Bone marrow (tissue), 2 donors: ENCODE measurements at places on chromosomes 3 and 15.

- no peak for DNase-seq
These were observed 163.6 kb upstream of the SETMAR start for GRCh38 chr3:4139462-4140140.

DNA sequence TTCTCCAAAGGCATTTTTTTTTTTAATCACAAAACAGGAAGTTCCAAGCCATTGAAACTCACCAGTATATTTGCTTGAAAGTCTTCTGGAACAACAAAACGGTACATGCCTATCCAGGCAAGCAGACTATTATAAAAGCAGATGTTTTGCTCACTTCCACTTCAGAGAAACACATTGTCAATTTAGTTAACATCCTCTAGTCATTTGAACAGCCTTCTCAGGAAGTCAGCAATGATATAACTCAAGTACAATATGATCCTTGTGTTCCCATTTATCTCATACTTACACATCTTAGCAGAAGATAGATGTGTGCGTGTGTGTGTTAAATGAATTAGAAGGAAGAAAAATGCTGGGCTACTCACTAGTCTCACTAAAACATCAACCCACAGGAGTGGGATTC lies 30.4 kb downstream of the MECOM start:
- no peak for DNase-seq

DNA sequence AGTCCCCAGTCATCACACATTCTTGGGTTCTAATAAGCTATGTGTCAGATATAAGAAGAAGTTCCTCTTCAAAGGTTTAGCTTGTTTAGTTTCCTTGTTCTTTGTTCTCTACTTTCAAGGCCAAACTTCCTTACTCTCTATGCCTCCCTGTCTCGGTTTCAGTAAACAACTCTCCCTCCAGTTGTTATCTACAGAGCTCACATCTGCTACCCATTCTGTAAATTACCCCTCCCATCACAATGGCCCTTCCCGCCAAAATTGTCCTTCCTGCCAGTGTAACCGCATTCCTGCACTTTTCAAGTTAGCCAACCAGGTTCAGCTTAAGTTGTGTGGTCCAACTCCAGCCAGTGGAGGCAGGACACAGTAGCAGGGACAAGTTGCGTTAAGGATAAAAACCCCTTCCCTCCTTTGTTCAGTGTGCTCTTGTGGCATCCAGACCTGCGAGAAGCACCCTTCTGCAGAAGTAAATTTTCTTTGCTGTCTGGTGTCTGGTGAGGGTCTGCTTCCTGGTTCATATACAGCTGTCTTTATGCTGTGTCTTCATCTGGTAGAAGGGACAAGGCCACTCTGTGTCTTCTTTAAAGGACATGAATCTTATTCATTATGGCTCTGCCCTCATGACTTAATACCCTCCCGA lies 342.1 kb upstream of the GRM7 start:
- DNase-seq, result no peak

- DNase-seq, result no peak
These were observed 104.5 kb downstream of the IL20RB start for GRCh38 chr3:137062250-137062649.

- DNase-seq, result no peak
These were observed 114.3 kb downstream of the PPM1L start for GRCh38 chr3:160870327-160870726.

DNA sequence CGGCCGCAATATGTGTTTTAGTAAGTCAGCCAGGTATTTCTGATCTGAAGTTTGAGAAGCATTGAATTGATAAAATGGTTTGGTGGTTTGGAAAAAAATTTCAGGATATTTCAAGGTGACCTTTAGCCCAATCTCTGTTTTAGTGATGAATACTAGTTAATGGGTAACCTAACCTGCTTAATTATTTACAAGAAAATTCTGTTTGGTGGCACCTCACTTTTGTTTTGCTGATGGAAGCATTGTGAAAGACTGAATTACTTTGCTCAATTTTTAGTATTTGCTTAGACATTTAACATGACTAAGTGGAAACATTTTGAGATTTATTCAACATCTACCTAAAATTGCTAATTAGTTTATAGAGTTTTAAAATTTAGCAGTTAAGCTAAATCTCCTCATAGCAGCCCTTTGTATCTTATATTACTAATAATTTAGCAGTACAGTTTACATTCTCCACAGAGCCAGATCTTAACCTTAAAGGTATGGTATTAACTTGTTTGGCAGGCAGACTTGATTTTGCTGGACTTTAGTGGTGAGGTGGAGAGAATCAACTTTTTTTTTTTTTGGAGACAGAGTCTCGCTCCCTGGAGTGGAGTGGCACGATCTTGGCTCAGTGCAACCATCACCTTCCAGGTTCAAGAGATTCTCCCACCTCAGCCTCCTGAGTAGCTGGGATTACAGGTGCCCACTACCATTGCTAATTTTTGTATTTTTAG lies 35.4 kb downstream of the GRAMD1C start:
- no peak for DNase-seq
